ENCODE measurements at places on chromosomes 6 and 20. TPM values are rescaled to one million over a fixed set of nuclear protein-coding genes. Genes with fewer than 3 reads are reported as not detected.

- no peaks in the 10 kb centered on the region for H3K27me3 ChIP-seq
- H3K36me3 ChIP-seq: no peaks in the 10 kb centered on the region
- DNase-seq: no peak
- no peak overlapping the region for H3K4me3 ChIP-seq
- no peaks in the 10 kb centered on the region for H3K4me1 ChIP-seq
- H3K27ac ChIP-seq: no peak overlapping the region
Measured at GRCh38 chr6:5531853-5532375, 270.6 kb downstream of the FARS2 start.

GRCh38 chr20:51536116-51537069, 6.1 kb downstream of the NFATC2 start:
- DNase-seq: no peak
- no peak overlapping the region for H3K4me3 ChIP-seq
- H3K27me3 ChIP-seq: no peaks in the 10 kb centered on the region
- peak overlapping the region; percentile 35 for H3K27ac ChIP-seq
- peaks cover 42% of the 10 kb centered on the region for H3K4me1 ChIP-seq

GRCh38 chr6:148307405-148307804, 35.2 kb upstream of the SASH1 start:
- H3K27ac ChIP-seq: no peak overlapping the region
- H3K36me3 ChIP-seq: no peaks in the 10 kb centered on the region
- DNase-seq: no peak
- H3K27me3 ChIP-seq: no peaks in the 10 kb centered on the region

GRCh38 chr20:41063442-41063841, 34.8 kb downstream of the TOP1 start:
- DNase-seq: no peak
- H3K4me1 ChIP-seq: no peaks in the 10 kb centered on the region
- no peaks in the 10 kb centered on the region for H3K27me3 ChIP-seq
- H3K36me3 ChIP-seq: peaks cover 18% of the 10 kb centered on the region
- no peak overlapping the region for H3K4me3 ChIP-seq
- H3K27ac ChIP-seq: no peak overlapping the region

DNA sequence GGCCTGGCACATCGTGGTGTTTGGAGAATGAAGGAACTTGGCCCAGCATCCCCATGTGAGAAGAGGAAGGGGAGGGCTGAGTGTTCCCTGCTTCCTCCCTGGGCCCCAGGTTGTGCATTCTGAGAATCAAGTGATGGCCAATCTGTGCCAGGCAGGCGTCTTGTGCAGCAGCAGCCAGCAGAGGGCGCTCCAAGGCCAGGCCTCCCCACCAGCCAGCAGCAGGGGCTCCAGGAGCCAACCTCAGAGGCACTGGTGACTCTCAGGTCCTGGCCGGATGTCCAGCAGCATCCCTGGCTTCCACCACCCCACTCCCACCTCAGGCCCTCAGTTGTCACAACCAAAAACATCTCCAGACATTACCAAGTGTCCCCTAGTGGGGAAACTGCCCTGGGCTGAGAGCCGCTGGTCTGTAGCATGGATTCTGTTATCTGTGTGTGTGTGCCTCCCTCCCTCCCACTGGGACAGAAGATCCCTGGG, 192.0 kb downstream of the PREX1 start:
- no peaks in the 10 kb centered on the region for H3K27me3 ChIP-seq
- H3K27ac ChIP-seq: no peak overlapping the region
- H3K4me1 ChIP-seq: no peaks in the 10 kb centered on the region
- DNase-seq: no peak
- H3K4me3 ChIP-seq: no peak overlapping the region

- H3K4me1 ChIP-seq: no peaks in the 10 kb centered on the region
- no peaks in the 10 kb centered on the region for H3K36me3 ChIP-seq
- no peak overlapping the region for H3K4me3 ChIP-seq
- no peaks in the 10 kb centered on the region for H3K27me3 ChIP-seq
- H3K27ac ChIP-seq: no peak overlapping the region
Measured at GRCh38 chr6:140156131-140156530, 781.7 kb upstream of the CITED2 start.

DNA sequence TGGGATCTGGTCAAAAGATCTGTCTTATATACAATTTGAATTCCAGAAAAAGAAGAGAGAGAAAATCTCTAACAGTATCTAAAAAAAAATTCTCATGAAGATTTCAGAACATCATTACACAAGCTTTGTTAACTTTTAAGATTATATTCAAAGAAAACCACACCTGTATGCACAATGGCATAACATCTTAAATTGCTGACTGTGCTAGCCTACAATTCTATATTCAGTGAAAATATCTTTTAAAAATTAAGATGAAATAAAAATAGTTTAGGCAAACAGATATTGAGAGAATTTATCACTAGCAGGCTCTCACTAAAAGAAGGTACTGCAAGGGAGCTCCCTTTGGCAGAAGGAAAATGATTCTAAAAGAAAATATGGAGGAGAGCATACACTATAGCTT, 100.3 kb downstream of the BCKDHB start:
- peaks cover 4% of the 10 kb centered on the region for H3K4me1 ChIP-seq
- no peak overlapping the region for H3K4me3 ChIP-seq
- H3K36me3 ChIP-seq: no peaks in the 10 kb centered on the region

- no peak overlapping the region for H3K4me3 ChIP-seq
- H3K36me3 ChIP-seq: no peaks in the 10 kb centered on the region
- H3K27me3 ChIP-seq: peaks cover 2% of the 10 kb centered on the region
- no peak overlapping the region for H3K27ac ChIP-seq
- peaks cover 7% of the 10 kb centered on the region for H3K4me1 ChIP-seq
Measured at GRCh38 chr20:48908656-48909319, 12.7 kb upstream of the ARFGEF2 start.

DNA sequence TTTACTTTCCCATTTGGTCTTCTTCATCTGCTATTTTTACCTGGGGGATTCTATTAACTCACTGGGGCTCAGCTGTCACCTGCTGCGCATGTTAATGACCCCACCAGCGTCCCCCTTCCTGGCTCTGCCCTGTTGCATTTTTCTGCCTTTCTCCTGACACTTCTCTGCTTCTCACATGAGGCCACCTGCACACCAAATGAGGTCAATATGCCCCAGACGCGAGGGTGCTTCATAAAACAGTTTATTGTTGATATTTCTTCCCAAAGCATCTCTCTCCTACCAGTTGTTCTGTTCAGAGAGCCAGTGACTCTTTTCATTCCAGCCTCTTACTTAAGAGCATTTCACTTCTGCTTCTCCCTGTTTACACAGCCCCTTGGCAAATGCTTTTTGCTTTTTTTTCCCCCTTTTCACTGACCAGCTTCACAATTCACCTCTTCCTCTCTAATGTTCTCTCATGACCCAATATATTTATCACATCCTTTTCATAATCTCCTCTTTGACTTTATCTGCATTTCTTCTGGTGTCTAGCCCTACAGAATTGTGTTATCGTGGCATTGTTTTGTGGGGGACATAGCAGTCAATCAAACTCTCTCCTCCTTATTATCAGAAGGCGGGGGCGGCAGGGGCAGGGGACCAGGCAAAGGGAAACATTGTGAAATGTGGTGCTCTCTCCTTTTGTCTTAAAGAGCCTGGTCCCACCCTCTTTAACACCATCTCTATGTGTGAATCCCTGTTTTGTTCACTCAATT, 545.8 kb upstream of the CITED2 start:
- peaks cover 3% of the 10 kb centered on the region for H3K4me1 ChIP-seq
- H3K4me3 ChIP-seq: no peak overlapping the region
- H3K27ac ChIP-seq: peak overlapping the region; percentile 16
- DNase-seq: peak; percentile 46
- H3K27me3 ChIP-seq: no peaks in the 10 kb centered on the region

- no peak overlapping the region for H3K27ac ChIP-seq
- no peaks in the 10 kb centered on the region for H3K27me3 ChIP-seq
- H3K4me3 ChIP-seq: no peak overlapping the region
- H3K4me1 ChIP-seq: peaks cover 36% of the 10 kb centered on the region
- H3K36me3 ChIP-seq: no peaks in the 10 kb centered on the region
Measured at GRCh38 chr6:43747784-43748183, 22.2 kb upstream of the VEGFA start.

- no peaks in the 10 kb centered on the region for H3K36me3 ChIP-seq
- H3K4me1 ChIP-seq: no peaks in the 10 kb centered on the region
- H3K27me3 ChIP-seq: no peaks in the 10 kb centered on the region
- no peak overlapping the region for H3K27ac ChIP-seq
Measured at GRCh38 chr20:12466915-12467314, 541.9 kb upstream of the SPTLC3 start.

DNA sequence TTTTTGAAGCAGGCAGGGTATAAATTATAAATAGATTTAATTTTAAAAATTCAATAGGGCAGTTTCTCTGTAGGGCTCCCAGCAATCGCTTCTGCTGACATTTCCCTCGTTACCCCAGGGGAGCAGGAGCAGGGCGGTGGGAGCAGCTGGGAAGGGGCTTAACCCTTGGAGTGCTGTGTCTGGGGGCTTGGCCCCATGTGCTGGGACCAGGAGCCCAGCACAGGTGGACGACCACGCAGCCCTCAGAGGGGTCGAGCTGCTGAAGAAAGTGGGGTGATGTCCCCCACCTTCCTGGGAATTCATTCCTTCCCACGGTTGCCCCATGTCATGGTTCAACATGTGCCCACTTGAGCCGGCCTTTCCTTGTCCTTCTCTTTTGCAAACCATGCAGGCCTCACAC, 67.5 kb upstream of the STX16 start:
- H3K27me3 ChIP-seq: peaks cover 16% of the 10 kb centered on the region
- DNase-seq: no peak
- H3K4me1 ChIP-seq: peaks cover 23% of the 10 kb centered on the region
- no peak overlapping the region for H3K27ac ChIP-seq
- H3K36me3 ChIP-seq: no peaks in the 10 kb centered on the region
- no peak overlapping the region for H3K4me3 ChIP-seq

DNA sequence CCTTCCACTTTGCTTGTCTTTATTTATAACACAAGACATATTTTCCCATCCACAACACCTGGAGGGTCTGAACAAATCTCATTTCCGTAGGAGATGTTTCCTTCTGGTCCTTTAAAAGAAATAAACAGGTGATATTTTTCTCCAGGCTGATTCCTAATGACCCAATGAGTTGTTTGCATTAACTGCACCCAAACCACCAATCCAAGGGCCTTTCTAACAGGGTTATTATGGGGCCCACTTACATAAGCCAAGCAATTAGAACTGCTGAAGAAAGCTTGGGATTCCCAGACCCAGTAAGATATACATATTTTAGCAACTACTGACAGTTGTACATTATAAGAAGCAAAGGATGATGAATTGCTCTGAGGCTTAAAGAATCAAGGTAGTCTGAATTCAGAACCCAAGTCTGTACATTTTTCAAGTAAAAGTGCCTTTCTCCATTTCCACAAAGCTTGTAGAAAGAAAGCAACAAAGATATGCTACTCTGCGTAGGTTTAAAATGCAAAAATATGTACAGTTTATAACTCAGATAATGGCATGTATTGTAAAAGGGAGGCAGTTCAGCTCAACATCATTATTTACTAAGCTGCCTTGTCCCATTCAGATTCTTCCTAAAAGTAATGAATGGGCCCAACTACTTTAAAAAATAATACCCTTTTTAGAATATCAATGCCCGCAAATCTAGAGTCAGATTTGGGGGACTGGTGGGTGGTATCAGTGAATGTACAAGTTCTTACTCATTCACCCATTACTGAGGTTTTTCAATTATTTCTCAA, 120.0 kb downstream of the DST start:
- H3K27me3 ChIP-seq: no peaks in the 10 kb centered on the region
- no peak overlapping the region for H3K4me3 ChIP-seq
- no peak overlapping the region for H3K27ac ChIP-seq
- no peak for DNase-seq
- peaks cover 17% of the 10 kb centered on the region for H3K36me3 ChIP-seq

DNA sequence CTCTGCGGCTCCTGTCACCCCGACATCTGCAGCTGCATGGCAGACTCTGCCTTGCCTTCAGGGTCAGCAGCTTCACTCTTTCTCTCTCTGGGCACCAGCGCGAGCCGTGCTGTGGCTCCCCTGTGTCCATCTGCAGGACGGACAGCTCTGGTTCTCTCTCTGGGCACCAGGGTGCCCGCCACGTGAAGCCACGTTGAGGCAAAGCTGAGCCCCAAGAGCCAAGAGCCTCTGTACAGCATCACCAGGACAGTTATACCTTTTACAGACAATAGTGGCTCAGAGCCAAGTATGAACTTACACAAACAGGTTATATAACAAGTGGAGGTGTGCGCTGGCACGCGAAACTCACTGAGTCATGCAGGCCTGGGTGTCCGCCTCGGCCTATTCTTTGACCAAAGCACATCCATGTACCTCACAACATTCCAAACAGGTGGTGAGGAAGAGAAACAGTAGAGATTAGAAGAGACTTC, 50.8 kb downstream of the FAM50B start:
- peaks cover 10% of the 10 kb centered on the region for H3K4me1 ChIP-seq
- no peaks in the 10 kb centered on the region for H3K36me3 ChIP-seq
- no peak for DNase-seq
- H3K27ac ChIP-seq: no peak overlapping the region
- H3K4me3 ChIP-seq: no peak overlapping the region

DNA sequence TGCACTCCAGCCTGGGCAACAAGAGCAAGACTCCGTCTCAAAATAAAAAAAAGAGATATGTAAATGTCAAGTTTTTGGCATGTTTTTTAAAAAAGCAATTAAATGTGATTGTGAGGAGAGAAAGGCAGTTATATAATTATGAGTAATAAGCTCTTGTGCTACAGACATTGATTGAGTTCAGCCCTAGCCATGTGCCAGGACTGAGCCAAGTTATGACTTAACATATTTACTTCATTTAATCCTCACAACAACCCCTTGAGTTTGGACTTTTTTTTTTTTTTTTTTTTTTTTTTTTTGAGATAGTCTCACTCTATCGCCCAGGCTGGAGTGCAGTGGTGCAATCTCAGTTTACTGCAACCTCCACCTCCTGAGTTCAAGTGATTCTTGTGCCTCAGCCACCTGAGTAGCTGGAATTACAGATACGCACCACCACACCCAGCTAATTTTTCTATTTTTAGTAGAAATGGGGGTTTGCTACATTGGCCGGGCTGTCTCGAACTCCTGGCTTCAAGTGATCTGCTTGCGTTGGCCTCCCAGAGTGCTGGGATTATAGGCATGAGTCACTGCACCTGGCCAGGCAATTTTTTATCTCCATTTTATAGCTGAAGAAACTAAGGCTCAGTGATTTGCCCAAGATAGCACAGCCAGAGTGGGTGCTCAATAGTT, 15.0 kb upstream of the CSE1L start:
- no peak overlapping the region for H3K27ac ChIP-seq
- H3K4me1 ChIP-seq: no peaks in the 10 kb centered on the region
- H3K4me3 ChIP-seq: no peak overlapping the region
- peaks cover 42% of the 10 kb centered on the region for H3K36me3 ChIP-seq
- DNase-seq: no peak

VSX1 gene
- total RNA-seq: not detected

PGBD1 gene
- total RNA-seq: 6.3 TPM

All from muscle of leg (tissue), 16 donors.